Hematopoietic multipotent progenitor cell treated with erythropoietin and hydrocortisone succinate and interleukin-3 and kit ligand, for 17 days (in vitro differentiated cells): ENCODE measurements at places on chromosomes 12 and 14.

GRCh38 chr14:51547260-51547659 lies 104.5 kb upstream of the FRMD6 start:
- no peak for DNase-seq

DNA sequence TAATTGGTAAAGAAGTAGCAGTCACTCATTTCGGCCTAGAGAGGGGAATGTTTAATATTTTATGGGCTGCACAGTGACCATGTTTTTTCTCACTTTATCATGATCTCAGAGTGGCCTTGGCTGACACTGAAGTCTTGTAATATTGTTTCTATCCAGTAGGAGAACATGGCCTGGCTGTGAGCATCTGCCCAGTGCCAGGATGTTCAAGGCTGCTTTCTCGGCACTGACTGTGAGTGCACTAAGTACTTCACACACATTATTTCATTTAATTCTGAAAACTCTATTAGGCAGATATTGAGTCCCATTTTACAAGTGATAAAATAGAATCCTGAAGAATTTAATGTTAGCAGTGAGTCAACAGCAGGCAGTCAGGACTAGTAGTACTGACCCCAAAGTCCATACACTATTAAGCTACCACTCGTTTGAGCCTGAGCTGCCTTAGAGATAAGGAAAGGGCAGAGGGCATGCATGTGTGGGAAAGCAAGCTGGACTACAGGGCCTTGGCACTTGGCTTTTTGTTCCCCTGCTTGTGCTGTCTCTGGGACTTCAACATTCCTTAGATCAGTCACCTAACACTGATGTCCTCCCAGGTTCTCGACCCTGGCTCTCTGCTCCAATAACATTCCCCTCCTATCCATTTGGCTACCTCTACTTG lies 42.2 kb upstream of the APPL2 start:
- DNase-seq, result no peak

DNA sequence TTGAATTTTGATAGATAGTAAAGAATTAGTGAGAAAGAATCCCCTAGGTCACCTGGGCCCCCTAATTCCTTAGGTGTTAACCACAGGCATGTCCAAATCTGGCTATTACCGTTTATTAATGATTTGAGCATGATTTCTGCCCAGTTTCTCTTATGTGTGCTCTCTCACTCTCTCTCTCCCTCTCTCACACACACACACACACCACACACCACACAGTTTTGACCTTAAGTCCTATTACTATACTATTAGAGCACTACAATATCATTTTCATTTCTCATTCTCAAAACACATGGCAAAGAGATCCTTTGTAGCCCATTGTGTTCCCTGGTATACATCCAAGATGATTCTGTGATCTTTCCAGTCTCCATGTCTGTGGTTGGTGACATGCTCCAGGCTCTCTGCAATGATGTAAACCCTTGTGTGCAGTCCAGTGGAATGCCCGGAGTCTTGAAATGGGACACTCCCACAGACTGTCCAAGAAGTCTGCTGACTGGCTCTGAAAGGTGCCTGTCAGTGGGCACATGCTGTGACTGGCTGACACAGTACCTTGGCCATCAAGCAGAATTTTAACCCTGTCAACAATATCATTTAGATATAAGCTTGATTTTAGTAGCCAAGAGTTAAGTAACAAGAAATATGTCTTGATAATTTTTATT lies 96.2 kb downstream of the FIGNL2 start:
- no peak for DNase-seq

DNA sequence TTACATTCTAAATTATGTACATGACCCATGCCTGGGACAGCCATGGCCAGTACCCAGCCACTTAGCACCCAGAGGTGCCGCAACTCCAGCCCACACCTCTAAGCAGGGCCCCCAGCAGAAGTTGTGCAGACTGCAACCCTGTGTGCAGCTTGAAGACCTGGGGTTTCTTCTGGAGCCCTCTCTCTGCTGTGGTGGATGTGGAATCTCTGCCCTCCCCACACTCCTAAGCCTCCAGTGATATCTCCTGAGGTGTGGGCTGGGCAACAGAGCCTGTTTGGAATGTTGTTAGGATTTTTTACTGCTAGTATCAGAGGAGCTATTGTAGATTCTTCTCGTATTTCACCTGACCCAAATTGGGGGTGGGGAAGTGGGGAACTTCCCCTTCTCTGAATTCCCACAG lies 59.4 kb upstream of the TUNAR start:
- no peak for DNase-seq

GRCh38 chr12:131350943-131351318 lies 360.0 kb upstream of the SFSWAP start:
- DNase-seq, result no peak
